ENCODE measurements at places on chromosomes 13 and 19.

GRCh38 chr19:2097886-2098327, 1.2 kb downstream of the IZUMO4 start:
- DNase-seq: no peak

DNA sequence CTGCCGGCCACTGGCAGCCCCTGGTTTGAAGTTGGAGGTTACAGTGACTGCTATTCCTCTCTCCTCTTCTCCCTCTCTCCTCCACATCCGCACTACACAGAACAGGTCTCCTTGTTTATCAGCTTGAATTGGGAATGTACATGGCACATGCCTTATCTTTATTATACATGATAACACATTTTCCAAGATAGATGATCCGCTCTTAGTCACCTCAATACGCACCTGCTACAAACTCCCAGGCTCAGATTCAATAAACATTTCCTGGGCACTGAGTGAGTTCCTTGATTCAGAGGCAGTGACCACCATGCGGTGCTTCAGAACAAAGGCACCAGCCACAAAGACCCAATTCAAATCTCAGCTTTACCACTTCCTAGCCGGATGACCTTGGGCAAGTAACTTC, 227.7 kb downstream of the TSHZ3 start:
- no peak for DNase-seq

DNA sequence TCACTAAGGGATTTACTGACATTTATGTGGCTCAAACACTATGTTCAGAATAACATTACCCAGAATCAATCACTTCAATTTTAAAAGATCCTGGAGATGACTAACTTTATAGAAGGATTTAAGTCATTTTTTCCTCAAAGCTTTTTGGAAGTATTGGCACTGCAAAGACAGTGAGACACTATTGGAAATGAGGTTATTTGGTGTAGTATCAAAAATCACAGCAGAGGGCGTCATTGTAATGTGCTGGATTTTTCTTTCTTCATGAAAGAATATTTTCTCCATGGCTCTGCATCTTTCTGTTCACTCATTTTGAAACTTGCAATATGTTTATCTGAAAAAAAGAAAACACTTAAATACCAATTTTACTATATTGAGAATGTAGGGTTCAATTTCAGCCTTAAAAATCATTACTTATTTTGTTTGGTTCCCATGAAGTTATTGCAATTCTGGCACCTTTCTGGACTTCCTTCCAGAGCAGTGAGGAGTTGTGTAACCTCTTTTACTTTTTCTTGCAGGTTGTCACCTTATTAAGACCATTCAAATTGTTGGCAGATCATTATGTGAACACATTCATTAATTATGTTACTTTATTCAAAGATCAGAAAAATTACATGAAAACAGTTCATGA, 3.7 kb upstream of the CSNK1A1L start:
- no peak for DNase-seq

DNA sequence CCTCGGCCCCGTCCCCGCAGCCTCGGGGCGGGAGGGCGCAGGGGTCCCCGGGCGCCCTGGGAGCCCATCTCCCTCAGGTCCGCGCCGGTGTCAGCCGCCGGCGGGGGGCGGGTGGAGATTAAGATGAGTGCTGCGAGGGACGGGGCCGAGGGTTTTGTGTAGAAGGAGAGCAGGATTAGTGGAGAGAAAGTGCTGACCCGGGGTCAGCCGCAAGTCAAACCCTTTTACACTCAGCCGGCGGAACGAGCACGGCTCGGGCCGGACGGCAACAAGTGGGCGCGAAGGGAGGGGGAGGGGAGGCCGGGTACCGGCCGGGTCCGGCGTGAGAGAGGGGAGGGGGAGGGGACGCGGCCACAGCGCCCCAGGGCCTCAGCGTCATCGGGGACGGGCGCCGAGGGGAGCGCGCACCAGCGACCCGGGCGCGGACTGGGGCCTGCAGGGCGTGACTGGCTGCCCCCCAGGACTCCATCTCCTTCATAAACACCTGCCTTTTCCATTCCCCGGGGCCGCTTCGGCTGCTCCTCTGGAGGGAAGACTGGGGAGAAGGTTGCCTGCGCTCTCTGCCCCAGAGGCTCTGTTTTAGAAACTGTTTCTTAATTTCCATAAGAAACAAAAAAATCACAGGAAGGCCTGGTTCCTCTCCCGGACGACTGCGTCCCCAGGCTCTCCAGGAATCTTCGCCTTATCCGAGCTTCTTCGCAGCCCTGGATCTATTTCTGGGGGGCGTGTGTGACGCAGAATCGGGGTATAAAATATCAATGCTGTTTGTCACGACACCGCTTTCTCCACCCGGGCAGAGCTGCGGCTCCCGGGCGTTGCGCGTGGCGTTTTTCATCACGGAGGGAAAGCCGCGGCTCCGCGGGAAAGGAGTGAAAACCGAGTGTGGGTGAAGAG, 6.5 kb downstream of the SOX1 start:
- DNase-seq: no peak

GRCh38 chr19:6739883-6740588, 556 bp downstream of the TRIP10 start:
- DNase-seq: peak; percentile 29

DNA sequence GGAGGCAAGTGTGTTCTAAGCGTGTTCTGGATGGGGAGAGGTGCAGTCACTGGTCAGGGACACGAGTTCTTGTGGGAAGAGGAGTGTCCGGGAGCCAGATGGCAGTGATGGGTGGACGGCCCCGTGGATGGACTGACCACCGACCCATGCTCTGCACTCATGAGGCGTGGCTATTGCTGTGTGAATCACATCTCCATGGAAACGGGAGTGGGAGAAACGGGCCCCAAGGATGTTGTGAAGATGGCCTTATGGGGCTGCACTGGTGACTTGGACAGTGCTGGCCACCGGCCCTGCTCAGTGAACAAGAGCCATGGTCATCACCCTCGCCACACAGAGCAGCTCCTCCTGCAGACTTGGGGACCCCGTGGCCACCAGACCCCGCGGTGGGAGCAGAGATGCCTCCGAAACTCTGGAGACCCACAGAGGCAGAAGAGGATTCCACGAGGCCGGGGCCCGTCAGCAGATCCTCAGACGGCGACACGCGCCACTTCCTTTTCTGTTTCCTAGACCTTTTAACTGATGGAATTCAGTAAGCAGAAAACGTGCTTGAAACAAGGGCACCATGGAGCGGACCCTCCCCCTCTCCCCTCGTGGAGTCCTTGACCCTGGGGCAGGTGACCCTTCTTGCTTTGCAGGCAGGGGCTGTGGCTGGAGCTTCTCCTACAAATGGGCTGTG, 47.5 kb downstream of the GAS6 start:
- no peak for DNase-seq

Measured in stimulated activated CD4-positive, alpha-beta T cell treated with anti-CD3 and anti-CD28 coated beads, Interleukin-1b, Interleukin-23, amount 100 ng/mL, for 48 hours (primary cell).